ENCODE measurements at places on chromosomes 13 and 19. TPM values are rescaled to one million over a fixed set of nuclear protein-coding genes. Genes with fewer than 3 reads are reported as not detected.

DNA sequence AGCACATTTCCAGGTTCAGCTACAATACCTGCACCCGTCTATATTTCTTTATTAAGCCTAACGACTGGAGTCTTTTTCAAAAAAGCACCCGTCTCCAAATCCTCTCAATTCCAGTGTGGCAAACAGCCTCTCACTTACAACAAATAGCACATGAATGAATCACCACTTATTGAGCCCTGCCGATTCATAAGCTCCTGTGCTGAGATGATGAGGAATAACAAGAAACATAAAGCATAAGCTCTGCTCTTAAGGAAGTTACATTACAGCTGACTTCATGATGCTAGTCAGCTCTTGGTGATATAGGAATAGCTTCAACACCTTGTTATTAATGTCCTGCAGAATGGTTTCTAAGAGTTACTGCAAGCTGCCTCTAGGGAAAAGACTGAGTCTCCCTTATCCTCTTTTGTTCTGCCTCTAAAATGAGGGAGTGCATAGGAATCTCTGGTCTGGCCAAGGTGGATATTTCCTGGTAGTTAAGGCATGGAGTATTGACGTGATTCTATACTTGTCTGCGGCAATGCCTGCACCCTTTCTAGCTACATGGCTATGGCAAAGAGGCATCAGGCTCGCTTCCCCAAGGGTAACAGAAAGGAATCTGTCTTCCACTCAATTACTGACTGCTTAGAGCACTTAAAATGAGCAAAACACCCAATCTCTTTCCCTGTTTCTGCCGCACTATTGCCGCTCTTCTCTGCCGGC lies 195.7 kb downstream of the KLF12 start:
- no peak for DNase-seq

The PROZ gene
- 0.05 TPM for total RNA-seq

GRCh38 chr13:98216711-98217285 lies 39.7 kb upstream of the RNF113B start:
- DNase-seq: no peak

GRCh38 chr13:107035778-107036177 lies 467.8 kb upstream of the ARGLU1 start:
- DNase-seq: no peak

Data from thymus (tissue), 14 donors.